Activated CD4-positive, alpha-beta T cell treated with anti-CD3 and anti-CD28 coated beads for 36 hours (primary cell): ENCODE measurements at places on chromosomes 2 and 18.
A peak's percentile ranks its signal among the peaks of the same experiment; 100 is the strongest.

DNA sequence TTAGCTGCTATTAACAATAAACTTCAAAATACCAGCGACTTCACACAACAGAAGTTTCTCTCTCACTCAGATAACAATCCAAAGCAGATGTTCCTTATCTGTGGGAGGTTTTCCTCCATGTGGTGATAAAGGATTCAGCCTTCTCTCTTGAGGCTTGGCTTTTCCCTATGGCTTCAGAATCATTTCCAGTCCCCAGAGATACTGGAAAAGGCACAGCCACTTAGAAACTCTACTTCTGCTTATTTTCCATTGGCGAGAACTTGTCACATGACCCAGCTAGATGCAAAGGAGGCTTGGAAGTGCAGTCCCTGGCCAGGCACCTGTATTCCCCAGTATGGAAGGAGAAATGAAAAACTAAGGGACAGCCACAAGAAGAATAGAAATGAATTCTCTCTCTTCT lies 344.8 kb downstream of the MTX2 start:
- no peak for DNase-seq

DNA sequence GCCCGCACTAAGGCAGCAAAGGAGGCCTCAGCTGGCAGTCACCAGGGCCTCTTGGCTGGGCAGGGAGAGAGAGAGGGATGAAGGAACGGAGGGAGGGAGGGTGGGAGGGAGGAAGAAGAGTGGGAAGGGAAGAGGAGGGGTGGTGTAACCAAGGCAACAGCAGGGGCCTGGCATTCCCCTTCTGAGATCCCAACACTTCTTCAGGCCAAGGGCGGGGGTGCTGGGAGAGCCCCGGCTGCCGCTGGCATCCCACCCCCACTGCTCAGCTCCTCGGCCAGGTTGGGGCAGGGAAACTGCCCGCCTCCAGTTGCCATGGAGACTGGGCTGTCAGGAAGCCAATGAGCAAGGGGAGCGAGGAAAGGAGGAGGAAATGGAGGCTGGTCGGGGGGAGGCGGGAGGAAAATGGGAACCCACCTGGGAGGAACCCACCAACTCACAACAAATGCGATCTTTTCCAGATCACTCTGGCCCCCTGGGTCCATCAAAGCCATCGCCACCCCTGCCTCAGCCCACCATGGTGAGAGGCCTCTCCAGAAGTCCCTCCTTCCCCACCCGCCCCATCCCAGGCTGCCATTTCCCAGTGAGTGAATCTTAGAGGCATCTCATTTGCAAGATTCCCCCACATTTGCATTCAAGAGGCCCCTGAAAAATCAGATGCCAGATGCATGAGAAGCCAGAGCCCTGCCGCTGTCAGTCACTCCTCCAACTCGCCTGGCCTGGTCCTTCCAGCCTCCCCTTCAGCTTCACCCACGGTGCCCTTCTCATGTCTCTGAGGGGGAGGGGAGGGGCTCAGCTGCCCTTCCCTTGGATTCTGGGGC lies 12.4 kb downstream of the SH2D6 start:
- DNase-seq = no peak

DNA sequence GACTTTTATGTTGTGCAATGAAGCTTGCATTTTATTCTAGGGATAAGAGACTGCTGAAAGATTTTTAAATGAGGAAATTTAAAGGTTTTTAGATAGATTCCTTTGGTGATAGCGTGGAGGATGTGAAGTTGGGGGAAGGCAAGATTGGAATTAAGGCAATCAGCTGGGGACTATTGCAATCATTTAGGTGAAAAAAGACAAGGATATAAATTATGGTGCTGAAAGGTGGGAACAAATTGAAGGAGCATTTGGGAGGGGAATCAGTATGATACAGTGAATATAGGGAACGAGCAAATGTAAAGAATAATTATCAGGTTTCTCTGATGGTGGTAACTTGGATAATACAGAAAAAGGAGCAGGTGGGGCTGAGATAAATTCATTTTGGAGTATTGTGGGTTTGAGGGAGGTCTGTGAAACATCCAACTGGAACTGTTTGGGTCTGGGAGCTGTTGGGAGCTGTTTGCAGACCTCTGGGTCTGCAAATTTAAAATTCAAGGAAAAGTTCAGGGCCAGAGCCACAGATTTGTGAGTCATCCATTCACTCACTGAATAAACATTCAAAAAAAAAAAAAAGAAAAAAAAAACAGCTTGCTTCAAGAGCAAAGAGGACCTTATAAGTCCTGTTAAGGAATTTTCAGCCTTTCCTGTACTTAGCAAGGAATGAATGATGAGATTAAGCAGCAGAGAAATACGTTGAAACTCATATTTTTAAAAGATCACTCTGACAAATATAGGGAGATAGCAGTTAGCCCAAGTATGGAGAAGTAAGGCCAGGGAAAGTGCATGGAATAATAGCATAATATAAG lies 257.5 kb upstream of the FN1 start:
- no peak for DNase-seq

GRCh38 chr2:199459286-199460100 lies 1.8 kb upstream of the SATB2 start:
- DNase-seq = peak; percentile 80

DNA sequence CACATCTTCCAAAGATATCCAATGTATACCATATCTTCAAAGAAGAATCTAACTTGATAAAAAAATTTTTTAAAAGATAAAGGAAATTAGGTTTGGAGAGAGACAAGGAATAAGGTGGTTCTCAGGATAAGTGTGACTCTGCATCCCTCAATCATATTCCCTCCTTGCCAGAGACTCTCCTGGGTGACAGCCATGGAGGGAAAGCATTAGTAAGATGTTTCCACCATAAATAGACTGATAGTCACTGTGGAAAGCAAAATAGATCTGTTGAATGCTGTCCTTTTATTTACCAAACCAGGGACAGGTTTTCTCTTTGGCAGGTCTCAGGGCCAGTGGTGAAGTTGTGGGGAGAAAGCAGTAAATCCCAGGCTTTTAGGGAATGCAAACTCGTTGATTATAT lies 107.6 kb downstream of the PRPF40A start:
- no peak for DNase-seq

DNA sequence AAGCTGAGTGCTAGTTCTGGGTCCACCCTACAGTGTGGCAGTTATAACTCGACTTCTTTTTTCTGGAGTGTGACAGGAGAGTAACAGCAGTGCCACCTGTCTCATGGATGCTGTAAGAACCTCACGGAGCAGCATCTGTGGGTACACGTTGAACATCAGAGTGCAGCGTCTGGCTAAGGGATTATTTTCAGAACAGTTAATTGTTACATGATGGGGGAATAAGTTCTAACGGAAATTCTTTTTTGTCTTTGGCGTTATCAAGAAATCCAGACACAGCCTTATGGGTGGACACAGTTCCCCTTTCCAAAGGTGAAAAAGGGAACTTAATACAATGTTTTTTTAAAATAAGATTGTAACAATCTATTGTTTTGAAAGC lies 28.3 kb upstream of the TOGARAM2 start:
- no peak for DNase-seq

- no peak for DNase-seq
Measured at GRCh38 chr18:21557607-21558253, 42.8 kb downstream of the ESCO1 start.

DNA sequence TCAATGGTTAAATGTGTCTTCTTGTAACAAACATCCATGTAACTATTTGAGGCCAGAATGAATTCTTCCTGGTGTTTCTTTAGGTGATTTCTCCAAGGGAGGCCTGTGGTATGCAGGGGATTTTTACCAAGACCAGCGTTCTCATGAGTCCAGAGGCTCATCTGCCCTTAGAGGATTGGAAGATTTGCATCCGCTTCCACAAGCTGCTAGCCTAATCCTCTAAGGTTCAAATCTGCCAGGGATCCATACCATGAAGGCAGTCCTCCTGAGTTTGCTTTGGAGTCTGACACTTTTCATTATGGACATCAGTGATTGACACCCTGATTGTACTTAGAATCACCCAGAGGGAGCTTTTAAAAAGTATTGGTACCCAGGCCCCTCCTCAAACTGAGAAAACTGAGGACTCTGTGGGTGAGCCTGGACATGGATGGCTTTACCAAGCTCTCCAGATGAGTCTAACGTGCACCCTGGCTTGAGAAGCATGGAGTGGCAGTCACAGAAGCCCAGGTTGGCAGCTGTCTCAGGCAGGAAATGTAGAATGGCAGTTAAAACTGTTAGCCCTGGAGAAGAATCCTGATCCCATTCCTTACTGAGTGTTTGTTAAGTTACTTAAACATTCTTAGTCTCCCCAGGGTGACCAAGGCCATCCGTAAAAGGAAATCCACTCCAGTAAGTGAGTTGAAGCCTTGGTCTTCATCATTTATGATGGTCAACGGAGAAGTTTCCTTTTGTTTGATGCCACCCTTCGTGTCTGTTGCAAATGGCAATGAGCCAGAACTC lies 95.3 kb upstream of the RMDN2 start:
- no peak for DNase-seq

DNA sequence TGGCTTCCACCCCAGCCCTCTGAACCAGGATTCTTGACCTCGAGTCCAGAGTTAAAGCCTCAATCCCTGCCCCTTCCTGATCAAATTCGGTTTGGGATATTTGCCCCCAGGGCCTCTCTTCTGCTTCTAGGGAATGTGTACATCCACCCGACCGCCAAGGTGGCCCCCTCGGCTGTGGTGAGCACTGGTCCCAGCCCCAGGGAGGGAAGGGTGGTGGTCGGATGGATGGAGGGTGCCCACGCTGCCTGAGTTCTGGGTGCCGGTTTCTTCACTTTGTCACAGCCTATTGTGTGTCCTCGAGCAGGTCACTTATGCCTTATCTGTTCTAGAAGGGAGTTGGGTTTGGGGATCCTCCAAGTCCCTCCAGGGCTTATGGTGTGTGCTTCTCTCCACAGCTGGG lies 6.9 kb downstream of the GMPPA start:
- DNase-seq = no peak

DNA sequence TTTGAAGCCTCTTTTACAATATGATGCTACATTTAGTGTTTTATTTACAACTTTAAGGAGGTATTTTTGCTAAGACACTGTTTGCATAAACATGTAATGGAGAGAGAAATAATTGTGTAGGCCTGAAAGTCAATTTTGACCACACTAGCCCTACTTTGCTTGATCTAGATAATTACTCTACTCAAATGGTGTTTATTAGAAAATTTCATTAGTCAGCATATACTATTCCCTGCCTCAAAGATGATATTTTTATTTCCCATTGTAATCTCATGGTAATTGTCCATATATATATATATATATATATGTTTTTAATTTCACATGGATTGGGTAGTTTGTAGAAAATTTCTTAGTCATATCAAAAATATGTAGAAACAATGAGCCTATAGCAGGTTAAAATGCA lies 632.2 kb downstream of the SATB2 start:
- DNase-seq = no peak

DNA sequence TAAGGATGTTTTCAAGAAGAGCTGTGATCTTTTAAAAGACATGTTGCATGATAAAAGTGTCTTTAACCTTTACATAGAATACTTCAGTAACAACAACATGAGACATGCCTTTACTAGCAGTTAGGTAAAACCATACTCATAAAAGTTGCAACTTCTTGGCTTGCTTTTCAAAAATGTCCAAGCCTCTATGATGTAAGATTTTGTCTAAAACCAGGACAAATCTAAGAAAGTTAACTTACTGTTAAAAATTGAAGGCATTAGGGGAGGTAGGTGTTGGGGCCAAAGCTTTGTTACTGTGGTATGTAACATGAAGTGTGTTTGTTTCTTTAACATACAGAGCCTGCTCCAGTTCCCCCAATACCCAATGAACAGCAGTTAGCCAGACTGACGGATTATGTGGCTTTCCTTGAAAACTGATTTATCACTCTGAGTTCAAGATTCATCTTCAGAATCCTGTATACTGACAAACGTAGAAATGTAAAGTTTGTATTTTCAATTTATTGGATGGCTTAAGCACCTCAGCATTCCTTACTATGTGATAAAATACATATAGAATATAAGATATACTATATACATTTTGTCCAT lies 11.7 kb downstream of the COPS8 start:
- DNase-seq = no peak

GRCh38 chr2:221533299-221533698 lies 38.8 kb downstream of the EPHA4 start:
- DNase-seq = no peak

- no peak for DNase-seq
Measured at GRCh38 chr2:36214691-36215090, 140.9 kb upstream of the CRIM1 start.

- DNase-seq = no peak
Measured at GRCh38 chr2:205235434-205235833, 446.9 kb upstream of the NRP2 start.

DNA sequence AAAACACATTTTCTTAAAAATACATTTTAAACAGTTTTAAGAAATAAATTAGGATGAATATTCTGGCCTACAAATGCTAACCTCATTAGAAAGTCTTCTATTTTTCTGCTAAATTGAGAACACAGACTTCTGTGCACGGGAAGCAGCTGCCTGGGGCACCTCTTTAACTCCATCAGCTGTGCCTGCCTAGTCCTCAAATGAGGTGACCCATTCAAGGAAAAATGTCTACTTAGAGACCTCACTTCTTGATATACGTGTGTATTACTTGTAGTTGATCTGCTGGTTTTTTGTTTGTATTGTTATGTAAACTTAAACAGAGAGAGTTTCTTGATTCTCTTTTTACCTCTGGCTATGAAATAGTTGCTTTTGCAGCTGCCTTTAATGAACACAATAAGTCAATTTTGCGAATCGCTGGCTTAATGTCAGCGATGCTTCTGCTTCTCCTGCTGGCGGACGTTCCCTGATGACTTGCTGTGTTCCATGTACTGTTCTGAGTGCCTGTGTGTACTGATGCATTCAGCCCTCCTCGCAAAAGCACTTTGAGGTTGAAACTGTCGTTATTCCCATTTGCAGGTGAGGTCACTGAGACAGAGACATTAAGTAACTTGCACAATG lies 88.7 kb upstream of the TXNDC2 start:
- no peak for DNase-seq

DNA sequence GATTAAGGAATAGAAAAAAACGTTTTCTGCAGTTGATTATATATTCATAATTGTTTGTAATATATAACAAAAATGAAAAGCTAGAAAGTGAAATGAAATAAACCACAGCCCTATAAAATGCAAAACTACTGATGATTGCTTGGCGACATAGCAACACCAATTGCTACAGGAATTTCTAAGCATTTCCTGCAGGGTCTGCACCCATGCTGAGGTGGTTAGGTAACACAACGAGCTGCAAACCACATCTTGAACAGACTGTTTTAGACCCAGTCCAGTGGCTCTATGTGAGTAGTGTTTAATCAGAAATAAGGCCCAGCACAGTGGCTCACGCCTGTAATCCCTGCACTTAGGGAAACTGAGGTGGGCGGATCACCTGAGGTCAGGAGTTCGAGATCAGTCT lies 17.2 kb upstream of the UGT1A9 start:
- DNase-seq = no peak

DNA sequence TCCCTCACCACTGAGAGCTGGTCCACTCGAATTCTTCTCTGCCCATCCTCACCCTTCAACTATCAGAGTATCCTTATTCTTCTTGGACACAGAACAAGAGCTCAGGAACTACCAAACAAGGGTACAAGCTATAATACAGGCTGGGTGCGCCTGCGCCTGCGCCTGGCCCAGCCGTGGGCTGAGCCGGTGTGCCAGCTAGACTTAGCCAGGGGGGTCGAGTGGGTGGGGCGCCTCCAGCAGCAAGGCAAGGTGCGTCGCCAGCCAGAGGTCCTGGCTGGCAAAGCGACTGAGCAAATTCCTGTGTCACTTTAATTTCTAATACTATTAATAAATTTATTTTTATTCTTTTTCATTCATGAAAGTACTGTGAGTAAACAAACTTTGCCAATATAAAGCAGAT lies 1072.6 kb upstream of the PIK3C3 start:
- DNase-seq = no peak
